NCI-H2107 (cell line): ENCODE measurements at places on chromosomes 16 and 17.
A peak's percentile ranks its signal among the peaks of the same experiment; 100 is the strongest.

DNA sequence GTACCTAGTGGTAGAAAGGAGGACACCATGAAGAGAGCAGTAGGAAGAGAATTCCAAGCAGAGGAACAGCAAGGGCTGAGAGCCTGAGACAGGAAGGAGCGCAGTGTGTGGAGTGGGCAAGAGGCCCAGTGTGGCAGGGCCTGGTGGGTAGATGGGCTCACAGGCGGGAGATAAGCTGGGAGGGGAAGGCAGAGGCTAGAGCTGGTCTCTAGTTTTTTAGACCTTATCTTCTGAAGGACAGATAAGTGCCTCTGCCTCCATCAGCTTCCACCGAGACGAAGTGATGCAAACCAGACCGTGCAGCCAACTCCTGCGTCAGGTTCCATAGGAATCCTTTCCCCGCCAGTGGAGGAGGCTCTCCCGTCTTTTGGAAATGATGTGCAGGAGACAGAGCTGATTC is 33.6 kb downstream of the CDH1 start:
- no peak for DNase-seq

GRCh38 chr17:76241204-76241538 is 878 bp upstream of the RNF157 start:
- DNase-seq, result no peak

GRCh38 chr16:68833251-68833650 is 10.1 kb upstream of the TANGO6 start:
- DNase-seq, result no peak

DNA sequence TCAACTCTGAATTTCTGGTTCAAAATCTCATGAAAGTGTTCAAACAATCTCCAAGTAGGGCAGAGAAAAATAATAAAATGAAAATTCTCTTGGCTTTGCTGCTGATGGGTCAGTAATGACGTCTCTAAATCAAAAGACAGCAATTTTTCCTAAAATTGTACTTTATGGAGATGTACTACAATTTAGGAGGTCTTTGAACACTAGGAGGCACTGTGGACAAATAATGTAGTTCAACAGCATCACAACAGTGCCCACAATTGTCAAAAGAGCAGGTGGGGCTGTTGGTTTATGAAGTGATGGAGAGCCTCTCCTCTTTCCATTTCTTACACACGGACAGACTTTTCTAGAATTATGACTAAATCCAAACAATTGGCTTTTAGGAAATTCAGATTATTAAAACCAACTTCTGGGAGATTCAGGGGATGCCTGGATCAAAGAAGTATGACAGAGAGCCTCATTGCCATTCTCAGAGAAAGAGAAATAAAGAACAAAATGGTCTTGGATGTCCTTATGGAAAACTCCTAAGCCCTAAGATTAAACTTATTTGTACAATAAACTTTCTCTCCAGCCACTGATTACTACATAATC is 23.8 kb downstream of the EZH1 start:
- peak; percentile 29 for DNase-seq

GRCh38 chr17:82691714-82692113 is 6.8 kb downstream of the RAB40B start:
- DNase-seq, result no peak

GRCh38 chr17:66829883-66830282 is 5.0 kb upstream of the CACNG5 start:
- no peak for DNase-seq

DNA sequence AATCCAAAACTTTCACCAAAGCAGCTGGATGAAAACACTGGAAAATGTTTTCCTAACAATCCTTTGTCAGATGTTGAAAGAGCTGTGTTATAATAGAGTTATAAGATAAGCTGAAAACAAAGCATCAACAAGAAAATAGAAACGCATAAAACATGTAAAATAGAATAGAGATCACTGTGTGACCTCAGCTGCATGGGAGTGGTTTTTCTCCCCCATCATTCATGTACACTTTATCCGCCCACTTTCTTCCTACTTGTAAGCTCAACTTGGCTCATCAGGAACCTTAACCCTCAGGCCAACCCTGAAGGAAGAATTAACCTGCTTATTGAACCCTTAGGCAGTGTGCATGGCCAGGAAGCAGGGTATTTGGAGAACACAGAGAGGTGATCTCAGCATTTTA is 238.5 kb upstream of the PMFBP1 start:
- DNase-seq, result no peak
